ENCODE measurements at places on chromosomes 12 and 14.

DNA sequence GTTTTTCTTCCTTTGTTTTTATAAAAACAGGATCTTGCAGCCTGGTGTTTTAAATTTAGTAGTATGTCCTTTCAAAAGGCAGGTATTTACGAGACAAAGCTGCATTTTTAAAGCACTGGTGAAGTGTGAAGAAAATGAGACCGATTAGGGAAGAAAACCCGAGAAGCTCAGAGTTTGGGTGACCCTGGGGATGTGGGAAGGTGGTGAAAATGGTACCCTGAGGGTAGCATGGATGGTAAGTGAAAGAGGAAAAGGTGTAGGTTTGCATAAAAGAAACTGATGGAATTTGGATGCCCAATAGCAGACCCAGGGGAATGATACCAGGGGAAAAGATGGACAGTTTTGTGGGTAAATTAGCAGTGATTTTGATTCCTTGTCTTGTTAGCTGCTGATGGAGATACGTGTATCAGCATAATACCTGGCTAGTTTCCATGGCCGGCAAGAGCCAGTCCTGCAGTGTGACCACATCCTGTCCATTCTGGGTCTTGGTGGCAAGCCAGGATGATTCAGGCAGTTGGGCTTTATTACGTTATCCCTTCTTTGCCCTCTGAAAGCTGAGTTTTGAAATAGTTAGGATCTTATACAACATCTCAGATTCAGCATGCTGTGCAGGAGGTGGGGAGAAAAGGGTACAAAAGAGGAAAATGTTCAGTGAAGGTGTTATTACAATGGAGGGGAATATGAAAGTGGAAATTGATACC is 8.9 kb downstream of the BICD1 start:
- no peak overlapping the region for H3K4me3 ChIP-seq
- DNase-seq: no peak

GRCh38 chr12:42854826-42855225 is 265.3 kb upstream of the PRICKLE1 start:
- no peak overlapping the region for H3K27ac ChIP-seq
- no peak for DNase-seq
- H3K4me1 ChIP-seq: no peaks in the 10 kb centered on the region
- H3K36me3 ChIP-seq: no peaks in the 10 kb centered on the region
- H3K4me3 ChIP-seq: no peak overlapping the region

- no peak overlapping the region for H3K27ac ChIP-seq
- H3K4me3 ChIP-seq: peak overlapping the region; percentile 43
- no peaks in the 10 kb centered on the region for H3K36me3 ChIP-seq
- 0 out of 2 replicates have a peak, but pooled peaks cover 4% of the 10 kb centered on the region for H3K4me1 ChIP-seq
- no peaks in the 10 kb centered on the region for H3K27me3 ChIP-seq
- no peak for DNase-seq
These were observed 675 bp upstream of the SCARB1 start for GRCh38 chr12:124864326-124864752.

- H3K4me3 ChIP-seq: no peak overlapping the region
- no peak overlapping the region for H3K27ac ChIP-seq
- DNase-seq: no peak
- no peaks in the 10 kb centered on the region for H3K27me3 ChIP-seq
These were observed 373.0 kb downstream of the CCDC91 start for GRCh38 chr12:28563286-28563685.

GRCh38 chr12:127667131-127667685 is 599.8 kb upstream of the TMEM132C start:
- no peak overlapping the region for H3K4me3 ChIP-seq
- H3K27ac ChIP-seq: no peak overlapping the region
- no peaks in the 10 kb centered on the region for H3K4me1 ChIP-seq
- DNase-seq: no peak
- H3K27me3 ChIP-seq: no peaks in the 10 kb centered on the region
- no peaks in the 10 kb centered on the region for H3K36me3 ChIP-seq

- no peaks in the 10 kb centered on the region for H3K27me3 ChIP-seq
- H3K36me3 ChIP-seq: no peaks in the 10 kb centered on the region
- H3K4me3 ChIP-seq: no peak overlapping the region
- H3K4me1 ChIP-seq: no peaks in the 10 kb centered on the region
These were observed 710.1 kb upstream of the STXBP6 start for GRCh38 chr14:25759920-25760655.

GRCh38 chr12:4416276-4416675 is 29.3 kb downstream of the FGF6 start:
- H3K27me3 ChIP-seq: 0 out of 2 replicates have a peak, but pooled peaks cover 3% of the 10 kb centered on the region
- no peak overlapping the region for H3K27ac ChIP-seq
- H3K4me3 ChIP-seq: no peak overlapping the region
- no peaks in the 10 kb centered on the region for H3K36me3 ChIP-seq
- no peaks in the 10 kb centered on the region for H3K4me1 ChIP-seq

DNA sequence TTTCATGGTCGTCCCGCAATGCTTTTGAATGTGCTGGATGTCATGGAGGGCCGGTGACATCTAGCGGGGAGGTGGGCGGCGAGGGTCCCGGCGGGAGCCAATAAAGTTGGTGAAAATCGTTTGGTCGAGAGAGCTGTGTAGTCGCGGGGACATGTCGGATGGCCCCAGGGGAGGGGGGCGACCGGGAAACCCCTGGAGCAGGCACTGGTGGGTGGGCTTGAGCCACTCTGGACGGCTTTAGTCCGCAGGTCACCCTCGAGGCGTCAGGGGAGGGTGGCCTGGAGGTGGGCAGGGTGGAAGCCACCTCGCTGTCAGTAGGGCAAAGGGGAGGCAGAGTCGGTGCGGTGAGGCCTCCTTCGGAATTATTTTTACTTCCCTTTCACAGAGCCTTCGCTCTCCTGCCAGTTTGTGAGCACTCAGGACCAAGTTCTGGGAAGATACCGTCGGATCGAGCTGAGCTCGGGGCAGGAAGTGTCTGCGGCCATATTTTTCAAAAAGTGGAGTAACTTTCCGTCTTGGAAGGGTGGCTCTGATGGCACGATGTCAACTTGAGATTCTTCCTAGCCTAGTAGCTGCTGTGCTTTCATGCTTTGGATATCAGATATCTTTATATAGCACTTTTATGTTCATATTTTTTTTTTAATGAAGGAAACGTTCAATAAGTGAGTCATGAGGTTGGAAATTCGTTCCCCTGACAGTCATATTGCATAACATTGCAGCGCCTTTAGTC is 28.2 kb downstream of the WBP11 start:
- H3K4me1 ChIP-seq: peaks cover 4% of the 10 kb centered on the region
- H3K4me3 ChIP-seq: peak overlapping the region; percentile 77
- no peaks in the 10 kb centered on the region for H3K27me3 ChIP-seq

DNA sequence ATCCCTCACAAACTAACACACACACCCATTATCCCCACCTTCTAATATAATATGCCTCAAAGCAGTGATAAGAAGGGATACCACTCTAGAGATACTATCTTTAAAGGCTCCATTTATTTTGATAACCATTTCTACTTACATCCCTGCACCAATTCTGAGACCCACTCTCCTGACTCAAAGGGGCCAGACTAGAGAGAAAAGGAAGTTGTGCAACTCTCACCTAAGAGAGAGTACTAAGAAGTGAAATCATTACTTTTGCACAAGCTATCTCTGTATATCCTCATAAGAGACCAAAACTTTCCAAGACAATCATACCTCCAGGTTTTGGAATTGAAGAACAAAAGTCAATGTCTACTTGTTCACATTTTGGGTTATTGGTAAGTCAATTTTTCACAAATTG is 45.4 kb upstream of the USP15 start:
- no peak overlapping the region for H3K4me3 ChIP-seq
- H3K27ac ChIP-seq: no peak overlapping the region
- no peaks in the 10 kb centered on the region for H3K27me3 ChIP-seq
- no peaks in the 10 kb centered on the region for H3K36me3 ChIP-seq
- no peak for DNase-seq
- no peaks in the 10 kb centered on the region for H3K4me1 ChIP-seq

DNA sequence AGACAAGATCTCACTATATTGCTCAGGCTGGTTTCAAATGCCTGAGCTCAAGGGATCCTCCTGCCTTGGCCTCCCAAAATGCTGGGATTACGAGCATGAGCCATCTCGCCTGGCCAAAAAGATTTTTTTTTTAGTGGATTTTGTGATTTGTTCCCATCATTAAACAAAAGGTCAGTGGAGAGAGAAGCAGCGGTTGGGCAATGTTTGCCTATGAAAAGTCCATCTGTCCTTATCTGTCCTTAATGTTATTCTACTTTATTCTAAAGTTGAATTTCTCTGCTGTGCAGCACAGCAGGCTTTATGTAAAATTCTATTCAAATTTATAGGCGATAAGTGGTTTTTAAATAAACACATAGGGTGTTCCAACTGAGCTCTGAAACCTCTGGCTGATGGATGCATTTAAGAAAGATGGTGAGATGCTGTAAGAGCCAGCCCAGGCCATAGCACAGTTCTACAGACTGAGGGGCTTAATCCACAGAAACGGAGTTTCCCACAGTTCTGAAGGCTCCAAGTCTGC is 18.8 kb downstream of the HCAR2 start:
- H3K27me3 ChIP-seq: no peaks in the 10 kb centered on the region
- no peak overlapping the region for H3K4me3 ChIP-seq
- no peaks in the 10 kb centered on the region for H3K4me1 ChIP-seq
- H3K27ac ChIP-seq: no peak overlapping the region
- no peaks in the 10 kb centered on the region for H3K36me3 ChIP-seq
